ENCODE measurements at places on chromosomes 16 and 17.

DNA sequence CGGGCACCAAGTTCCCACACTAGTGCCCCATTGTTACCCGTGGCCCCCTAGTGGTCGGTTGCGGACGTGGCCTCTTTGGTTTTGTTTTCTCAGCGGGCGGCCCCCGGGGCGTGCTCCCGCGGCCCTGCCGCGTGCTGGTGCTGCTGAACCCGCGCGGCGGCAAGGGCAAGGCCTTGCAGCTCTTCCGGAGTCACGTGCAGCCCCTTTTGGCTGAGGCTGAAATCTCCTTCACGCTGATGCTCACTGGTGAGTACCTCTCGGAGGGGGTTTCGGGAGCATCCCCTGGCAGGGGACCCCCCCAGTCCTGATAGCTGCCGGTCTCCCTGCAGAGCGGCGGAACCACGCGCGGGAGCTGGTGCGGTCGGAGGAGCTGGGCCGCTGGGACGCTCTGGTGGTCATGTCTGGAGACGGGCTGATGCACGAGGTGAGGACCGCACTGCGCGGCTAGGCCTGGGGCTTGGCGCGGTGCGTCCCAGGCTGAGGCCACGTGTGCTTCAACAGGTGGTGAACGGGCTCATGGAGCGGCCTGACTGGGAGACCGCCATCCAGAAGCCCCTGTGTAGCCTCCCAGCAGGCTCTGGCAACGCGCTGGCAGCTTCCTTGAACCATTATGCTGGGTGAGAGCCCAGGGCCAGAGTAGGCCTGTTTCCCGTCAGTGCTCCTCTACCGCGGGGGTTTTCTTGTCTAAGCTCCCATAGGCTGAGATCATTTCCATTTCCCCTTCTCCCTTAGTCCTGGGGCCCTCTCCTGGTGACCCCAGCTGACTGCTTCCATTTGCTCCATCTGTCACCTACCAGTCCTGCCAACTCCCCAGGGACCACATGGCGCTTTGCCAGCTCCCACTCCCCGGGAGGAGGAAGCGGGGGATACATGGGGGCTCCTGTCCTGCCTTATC, 1.7 kb downstream of the SPHK1 start:
- DNase-seq = peak; percentile 96

- no peak for DNase-seq
Measured at GRCh38 chr17:80594431-80595269, 50.0 kb downstream of the RPTOR start.

DNA sequence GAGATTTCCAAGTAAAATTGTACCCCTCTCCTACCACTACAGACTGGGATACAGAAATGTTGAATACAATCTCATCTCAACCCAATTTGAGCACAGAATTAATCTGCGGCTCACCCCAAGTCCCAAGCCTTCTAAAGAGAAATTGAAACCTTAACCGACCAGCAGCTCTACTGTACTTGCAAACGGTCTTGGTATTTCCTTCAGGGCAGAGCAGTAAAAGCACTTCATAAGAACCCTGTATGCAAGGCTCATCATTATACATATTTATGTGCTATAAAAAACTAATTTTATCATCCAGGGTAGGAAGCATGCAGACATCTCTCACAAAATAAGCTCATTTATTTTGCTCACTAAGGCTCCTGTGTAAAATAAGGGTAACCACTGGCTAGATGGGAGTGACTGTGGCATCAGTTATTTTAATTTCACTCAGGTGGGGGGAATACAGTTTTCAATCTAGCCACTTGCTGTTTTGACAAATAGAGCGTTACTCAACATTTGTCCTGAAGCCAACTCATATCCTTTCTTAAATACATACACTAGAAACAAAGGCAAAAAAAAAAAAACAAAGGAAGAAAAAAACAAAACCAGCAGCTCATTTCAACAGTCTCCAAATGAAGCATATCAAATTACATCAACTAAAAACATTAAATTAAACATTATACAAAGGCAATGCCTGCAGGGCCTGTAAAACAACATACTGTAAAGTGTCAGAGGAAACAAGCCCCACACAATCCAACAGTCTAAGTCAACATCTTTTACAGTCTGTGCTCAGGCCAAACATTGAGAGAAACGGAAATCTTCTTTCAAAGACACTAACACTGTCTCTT, 65.0 kb downstream of the PARN start:
- DNase-seq = no peak

- DNase-seq = no peak
Measured at GRCh38 chr17:43768943-43769342, 9.8 kb downstream of the DUSP3 start.

GRCh38 chr17:58614859-58615459, 76.9 kb downstream of the TEX14 start:
- DNase-seq = no peak

DNA sequence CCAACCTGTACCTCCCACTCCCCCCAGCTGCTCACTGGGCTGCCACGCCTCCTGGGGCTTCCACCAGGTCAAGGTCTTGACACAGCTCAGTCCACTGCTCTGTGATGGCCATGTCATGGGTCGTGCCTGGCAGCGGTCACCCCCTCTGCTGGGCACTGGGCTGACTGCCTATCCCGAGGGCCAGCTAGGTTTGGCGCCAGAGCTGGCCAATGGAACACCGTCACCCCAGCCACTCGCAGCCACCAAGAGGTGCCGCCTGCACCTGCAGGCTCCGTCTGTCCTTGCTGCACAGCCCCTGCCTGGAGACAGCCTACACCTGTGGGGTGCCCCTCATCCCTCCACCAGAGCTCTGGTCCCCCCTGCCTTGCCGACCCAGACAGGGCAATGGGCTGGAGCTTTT, 4.5 kb upstream of the RAB40C start:
- no peak for DNase-seq

DNA sequence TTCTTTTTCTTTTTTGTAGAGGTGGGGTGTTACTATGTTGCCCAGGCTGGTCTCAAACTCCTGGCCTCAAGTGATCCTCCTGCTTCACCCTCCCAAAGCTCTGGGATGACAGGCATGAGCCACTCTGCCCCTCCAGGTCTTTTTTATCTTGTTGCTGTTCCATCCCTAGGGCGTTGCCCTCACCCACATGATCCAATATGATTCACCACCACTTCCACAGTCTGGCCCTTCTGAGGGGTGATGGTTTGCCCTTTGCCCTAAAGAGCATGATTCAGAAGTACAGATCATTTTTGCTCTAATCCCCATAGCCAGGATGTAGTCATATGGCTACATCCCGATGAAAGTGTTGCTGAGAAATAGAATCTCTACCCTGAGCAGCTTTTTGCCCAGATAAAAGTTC, 18.8 kb downstream of the STX4 start:
- no peak for DNase-seq
